Activated effector memory CD4-positive, alpha-beta T cell treated with Interleukin-2 at 50 U/mL for 16 hours (primary cell): ENCODE measurements at places on chromosomes 16 and 17.

- DNase-seq: peak; percentile 81
These were observed 16.2 kb downstream of the SOCS3 start for GRCh38 chr17:78343543-78344201.

DNA sequence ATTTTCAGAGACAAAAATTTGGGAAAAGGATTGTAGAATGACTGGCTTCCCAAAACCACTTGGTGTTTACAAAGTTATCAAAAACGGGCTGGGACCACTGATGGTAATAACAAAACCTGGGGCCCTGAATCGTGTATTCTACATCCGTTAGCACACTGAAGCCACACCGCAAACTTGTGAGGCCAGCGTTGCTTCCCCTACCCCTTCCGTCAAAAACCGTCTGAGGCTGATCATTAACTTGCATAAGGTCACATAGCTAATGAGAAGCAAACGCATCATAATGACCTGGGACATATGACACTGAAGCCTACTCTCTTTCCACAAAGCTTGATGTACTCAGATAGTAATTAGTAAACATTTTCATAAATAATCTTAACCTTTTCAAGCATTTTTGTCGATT, 704.3 kb downstream of the MAF start:
- DNase-seq: peak; percentile 5

DNA sequence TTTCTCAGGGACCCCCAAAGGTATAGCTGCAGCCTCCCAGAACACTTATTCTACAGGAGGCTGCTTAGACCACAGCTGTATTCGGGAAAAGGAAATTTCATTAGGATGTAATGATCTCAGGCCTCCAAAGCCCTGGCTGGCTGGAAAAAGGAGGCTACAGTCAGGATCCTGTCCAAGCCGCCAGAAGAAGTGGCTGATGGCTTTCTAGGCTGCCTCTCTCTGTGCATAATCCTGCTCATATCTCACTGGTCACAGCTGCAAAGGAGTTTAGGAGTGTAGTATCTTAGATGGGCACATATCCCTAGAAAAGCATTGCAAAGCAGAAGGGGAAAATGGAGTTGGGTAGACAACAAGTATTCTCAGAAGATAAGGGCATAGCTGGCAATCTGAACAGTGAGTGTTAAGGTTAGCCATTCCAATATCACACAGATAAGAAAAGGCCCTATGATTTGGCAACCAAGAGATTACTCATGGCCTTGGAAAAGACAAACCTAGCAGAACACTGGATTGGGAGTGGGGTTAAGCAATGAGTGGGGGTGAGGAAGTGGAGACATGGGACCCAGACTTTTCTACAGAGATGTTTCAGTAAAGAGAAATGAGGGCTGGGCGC, 26.0 kb upstream of the PRKCA start:
- DNase-seq: no peak

DNA sequence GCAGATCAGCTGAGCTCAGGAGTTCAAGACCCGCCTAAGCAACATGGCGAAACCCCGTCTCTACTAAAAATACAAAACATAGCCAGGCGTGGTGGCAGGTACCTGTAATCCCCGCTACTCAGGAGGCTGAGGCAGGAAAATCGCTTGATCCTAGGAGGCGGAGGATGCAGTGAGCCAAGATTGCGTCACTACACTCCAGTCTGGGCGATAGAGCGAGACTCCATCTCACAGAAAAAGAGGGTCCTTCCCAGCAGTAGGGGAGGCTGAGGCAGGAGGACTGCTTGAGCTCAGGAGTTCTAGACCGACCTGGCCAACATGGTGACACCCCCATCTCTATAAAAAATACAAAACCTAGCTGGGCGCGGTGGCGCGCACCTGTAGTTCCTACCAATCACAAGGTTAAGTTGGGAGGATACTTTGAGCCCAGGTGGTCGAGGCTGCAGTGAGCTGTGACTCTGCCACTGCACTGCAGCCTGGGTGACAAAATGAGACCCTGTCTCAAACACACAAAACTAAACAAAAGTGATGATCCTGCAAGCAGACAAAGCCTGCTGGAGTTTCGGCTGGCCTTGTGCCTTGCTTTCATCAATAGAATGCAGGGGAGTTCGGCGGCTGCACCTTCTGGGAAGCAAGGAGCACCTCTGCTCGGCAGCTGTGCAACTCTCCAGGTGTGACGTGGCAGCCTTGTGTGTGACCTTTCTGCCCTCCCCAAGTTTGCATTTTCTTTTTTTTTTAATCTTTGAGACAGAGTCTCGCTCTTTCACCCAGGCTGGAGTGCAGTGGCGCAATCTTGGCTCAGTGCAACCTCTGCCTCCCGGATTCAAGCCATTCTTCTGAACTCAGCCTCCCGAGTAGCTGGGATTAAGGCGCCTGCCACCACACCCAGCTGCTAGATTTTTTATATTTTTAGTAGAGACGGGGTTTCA, 12.4 kb upstream of the YWHAE start:
- no peak for DNase-seq

GRCh38 chr16:89600427-89600826, 13.0 kb upstream of the DPEP1 start:
- DNase-seq: no peak

DNA sequence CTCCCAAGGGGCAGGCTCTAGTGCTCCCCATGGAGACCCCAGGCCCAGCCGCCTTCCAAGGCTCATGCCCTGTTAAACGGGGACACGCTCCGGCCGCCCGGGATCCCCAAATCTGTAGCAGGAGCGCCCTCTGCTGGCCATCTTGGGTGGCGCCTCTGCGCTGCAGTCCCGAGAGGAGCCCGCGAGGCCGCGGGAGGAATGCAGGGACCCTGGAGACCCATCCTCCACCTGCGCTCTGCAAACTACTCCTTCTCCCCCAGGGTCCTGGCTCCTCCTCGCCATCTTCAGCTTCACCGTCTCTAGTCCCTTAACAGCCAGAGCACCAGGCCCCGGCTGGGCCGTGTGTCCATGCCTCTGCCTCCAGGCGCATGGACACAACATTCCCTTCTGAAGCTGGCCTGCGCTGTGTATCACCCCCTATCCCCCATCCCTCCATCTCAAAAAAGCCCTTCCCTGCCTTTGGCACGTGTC, 23.6 kb upstream of the KRT17 start:
- peak; percentile 77 for DNase-seq

DNA sequence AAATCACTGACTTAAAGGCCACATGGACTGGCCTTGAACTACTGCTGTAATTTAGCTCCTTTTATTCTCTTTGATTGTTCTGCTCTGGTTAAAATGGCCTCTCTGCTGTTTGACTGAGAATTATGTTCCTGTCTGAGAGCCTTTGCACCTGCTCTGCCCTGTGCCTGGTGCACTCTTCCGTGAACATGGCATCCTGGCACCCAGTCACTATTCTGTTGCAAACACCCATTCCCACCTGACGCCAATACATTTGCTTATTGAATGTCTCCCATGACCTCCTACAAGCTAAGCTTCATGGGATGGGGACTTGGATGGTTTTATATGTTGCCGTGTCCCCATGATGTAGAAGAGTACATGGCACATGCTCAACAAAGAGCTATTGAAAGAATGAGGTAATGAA, 20.1 kb downstream of the HSD17B2 start:
- DNase-seq: no peak

- no peak for DNase-seq
These were observed 23.0 kb upstream of the TMEM132E start for GRCh38 chr17:34556384-34556783.

- DNase-seq: no peak
These were observed 10.5 kb downstream of the PIMREG start for GRCh38 chr17:6454495-6455320.

- no peak for DNase-seq
These were observed 205.7 kb upstream of the CPHXL start for GRCh38 chr16:75931970-75932369.

- DNase-seq: no peak
These were observed 19.9 kb downstream of the CRAMP1 start for GRCh38 chr16:1631931-1632637.

DNA sequence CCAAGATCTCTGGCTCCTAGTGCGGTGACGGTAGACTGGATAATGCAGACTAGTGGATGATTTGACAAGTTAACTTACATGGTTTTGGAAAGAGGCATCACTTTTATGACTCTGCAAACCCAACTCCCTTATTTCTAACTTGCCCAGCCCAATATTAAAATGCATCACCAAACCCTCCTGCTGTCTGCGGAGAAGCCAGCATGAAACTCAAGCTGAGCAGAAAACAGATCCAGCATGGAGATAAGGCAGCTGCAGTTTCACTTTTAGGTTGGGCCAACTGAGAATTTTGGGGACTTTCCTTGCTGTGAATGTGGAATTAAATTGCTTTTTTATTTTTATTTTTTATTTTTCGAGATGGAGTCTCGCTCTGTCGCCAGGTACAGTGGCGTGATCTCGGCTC, 27.8 kb downstream of the CDH1 start:
- DNase-seq: no peak

DNA sequence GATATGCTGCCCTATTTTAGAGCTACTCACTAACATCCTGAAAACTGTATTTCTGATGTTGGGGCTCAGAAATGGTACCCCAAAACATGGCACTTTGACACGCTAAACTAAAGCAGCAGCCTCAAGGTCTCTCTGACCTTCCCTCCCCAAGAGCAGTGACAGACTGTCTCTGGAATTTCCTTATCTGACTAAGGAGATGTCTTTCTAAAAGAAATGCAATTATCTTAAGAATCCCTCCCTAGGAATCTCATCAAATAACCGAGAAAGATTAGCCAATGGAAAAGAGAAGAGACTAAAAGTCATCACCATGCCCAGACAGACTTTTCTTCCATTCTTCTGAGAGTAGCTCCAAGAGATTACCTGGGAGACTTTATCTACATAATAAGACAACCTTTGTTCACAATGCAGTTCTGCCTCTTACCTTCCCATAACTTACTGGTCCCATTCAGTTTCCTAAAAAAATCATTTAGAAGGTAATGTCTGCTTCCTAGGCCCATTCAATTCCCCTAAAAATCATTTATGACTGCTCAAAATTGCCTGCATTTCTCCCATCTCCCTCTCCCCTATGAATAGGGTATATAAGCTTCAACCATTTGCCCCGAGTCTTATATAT, 123.9 kb downstream of the CPPED1 start:
- no peak for DNase-seq

- DNase-seq: no peak
These were observed 15.1 kb upstream of the DHX8 start for GRCh38 chr17:43468691-43469139.

- DNase-seq: no peak
These were observed 47.7 kb downstream of the CMIP start for GRCh38 chr16:81492311-81492761.

DNA sequence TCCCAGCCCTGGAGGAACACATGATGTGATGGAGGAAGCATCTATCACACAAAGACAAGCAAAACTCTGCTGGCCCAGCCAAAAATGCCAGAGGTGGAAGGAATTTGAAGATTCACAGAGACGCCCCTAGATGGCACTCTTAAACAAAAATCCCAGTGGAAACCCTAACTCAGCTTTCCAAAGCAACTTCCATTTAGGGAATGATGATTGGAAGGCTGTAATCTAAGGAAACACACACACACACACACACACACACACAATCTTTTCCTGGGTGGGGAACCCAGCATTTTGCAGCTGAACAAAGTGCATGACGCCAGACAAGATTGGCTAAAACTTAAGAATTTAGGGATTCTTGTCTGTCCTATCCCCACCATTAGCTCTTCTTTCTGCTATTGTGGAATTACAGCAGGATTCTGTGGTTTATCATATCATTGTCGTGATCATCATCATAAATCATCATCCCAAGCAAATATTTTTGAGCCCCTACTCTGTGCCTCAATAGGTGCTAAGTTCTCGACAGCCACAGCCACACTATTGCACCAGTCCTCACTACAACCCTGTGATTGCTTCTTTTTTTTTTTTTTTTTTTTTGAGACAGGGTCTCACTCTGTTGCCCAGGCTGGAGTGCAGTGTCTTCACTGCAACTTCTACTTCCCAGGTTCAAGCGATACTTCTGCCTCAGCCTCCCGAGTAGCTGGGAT, 1.6 kb upstream of the LDAF1 start:
- no peak for DNase-seq

GRCh38 chr17:35764123-35764991, 3.7 kb downstream of the C17orf50 start:
- DNase-seq: peak; percentile 79

- no peak for DNase-seq
These were observed 24.2 kb downstream of the ZNF652 start for GRCh38 chr17:49337884-49338283.

GRCh38 chr16:727291-727977, 528 bp downstream of the HAGHL start:
- DNase-seq: no peak

DNA sequence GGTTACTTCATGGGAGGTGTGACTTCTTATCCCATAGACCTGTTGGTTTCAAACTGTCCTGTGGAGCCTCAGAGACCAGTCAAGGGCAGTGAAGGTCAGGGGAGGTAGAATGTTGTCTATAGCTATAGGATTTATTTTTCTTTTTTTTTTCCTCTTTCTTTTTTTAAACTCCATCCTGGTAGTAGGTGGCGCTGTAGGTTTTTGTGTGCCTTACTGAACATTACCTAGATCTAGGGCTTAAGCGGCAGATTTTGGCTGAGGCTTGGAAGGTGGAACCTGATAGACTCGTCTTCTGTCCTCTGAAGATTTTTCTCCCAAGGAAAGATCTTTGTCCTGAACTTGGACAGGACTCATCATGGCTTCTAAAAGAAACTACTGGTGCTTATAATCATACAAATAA, 8.2 kb upstream of the LASP1NB start:
- DNase-seq: no peak

DNA sequence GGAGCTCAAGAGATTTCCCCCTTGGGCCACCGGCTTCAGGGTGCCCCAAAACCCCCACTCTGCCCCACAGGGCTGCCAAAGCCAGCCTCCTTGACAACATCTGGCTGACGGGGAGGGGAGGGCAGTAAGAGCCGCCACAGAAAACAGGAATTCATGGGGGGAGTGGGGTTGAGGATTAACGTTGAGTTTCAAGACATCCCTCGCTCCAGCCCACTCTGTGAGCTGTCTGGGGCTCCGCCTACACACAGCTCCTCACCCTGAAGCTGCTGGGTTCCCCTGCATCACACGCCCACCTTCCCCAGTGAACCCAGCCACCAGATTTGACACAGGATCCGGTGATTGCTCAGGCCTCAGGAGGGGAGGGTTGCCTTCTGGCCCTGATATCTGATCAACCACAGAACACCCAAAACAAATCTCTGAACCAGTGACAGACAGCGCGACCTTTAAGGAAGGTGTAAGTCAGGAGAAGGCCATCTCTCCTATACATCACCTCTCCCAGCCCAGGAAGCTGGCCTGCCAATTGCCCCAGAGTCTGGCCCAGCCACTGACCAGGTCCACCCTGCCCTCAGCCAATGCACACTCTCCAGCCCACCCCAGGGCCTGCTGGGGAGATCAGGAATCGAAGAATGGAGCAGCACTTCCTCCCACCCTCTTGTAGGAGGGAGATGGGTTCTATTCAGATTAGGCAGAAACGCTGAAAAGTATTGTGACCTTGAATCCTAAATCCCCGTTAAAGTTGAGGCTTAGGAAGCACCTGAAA, 132.1 kb downstream of the CLEC16A start:
- DNase-seq: no peak

- DNase-seq: no peak
These were observed 59.1 kb downstream of the CYLD start for GRCh38 chr16:50801036-50801435.

GRCh38 chr16:86570558-86571529, 4.2 kb downstream of the FOXC2 start:
- no peak for DNase-seq
